ENCODE measurements at places on chromosomes 2 and 18. TPM values are rescaled to one million over a fixed set of nuclear protein-coding genes. Genes with fewer than 3 reads are reported as not detected.

Gene DPP4
- 5.0 TPM for total RNA-seq

Gene SLC40A1
- total RNA-seq = 11.5 TPM

Gene RAB17
- 1.6 TPM for total RNA-seq

Gene IL36G
- not detected for total RNA-seq

Gene KCNG2
- total RNA-seq = not detected

Gene RIT2
- not detected for total RNA-seq

Gene NT5C1B
- total RNA-seq = not detected

Gene THSD7B
- total RNA-seq = not detected

Gene CACNB4
- 0.18 TPM for total RNA-seq

Gene SPC25
- 6.4 TPM for total RNA-seq

Gene TXNDC2
- total RNA-seq = not detected

Gene FKBP7
- total RNA-seq = 24.3 TPM

Gene EVA1A
- 116 TPM for total RNA-seq

Gene ASB18
- not detected for total RNA-seq

Gene SERPINB3
- total RNA-seq = not detected

Gene LYG2
- total RNA-seq = not detected

Gene DNAJC27
- total RNA-seq = 1.6 TPM

Gene KLF7
- 31.7 TPM for total RNA-seq

Gene CCBE1
- 1.5 TPM for total RNA-seq

Gene C1QL2
- not detected for total RNA-seq

Gene TLX2
- total RNA-seq = not detected

Gene TNFRSF11A
- total RNA-seq = 3.1 TPM

Gene TRPM8
- not detected for total RNA-seq

Gene IL1A
- total RNA-seq = 1.8 TPM

Gene NT5DC4
- total RNA-seq = not detected

Gene KCNJ3
- total RNA-seq = not detected

Gene SERPINB11
- not detected for total RNA-seq

Gene REG3G
- total RNA-seq = not detected

Gene MAPK4
- total RNA-seq = not detected

Gene CHRNG
- total RNA-seq = not detected

Gene KATNAL2
- 0.38 TPM for total RNA-seq

Gene CROCC2
- total RNA-seq = not detected

Gene RAX
- total RNA-seq = not detected

Gene CRYGD
- total RNA-seq = not detected

Gene RUFY4
- total RNA-seq = not detected

Gene GALNT14
- not detected for total RNA-seq

Gene PDE1A
- total RNA-seq = under 0.01 TPM

Gene EVX2
- total RNA-seq = not detected

Gene LAMA1
- total RNA-seq = 0.75 TPM

Gene PCARE
- total RNA-seq = under 0.01 TPM

Gene ZEB2
- total RNA-seq = 12.5 TPM
